ENCODE measurements at places on chromosomes 1 and 21.

GRCh38 chr21:9735421-9735961 lies 785.9 kb upstream of the TPTE start:
- H3K27me3 ChIP-seq: no peaks in the 10 kb centered on the region
- DNase-seq: no peak
- H3K4me1 ChIP-seq: no peaks in the 10 kb centered on the region
- no peaks in the 10 kb centered on the region for H3K36me3 ChIP-seq
- no peak overlapping the region for H3K27ac ChIP-seq

DNA sequence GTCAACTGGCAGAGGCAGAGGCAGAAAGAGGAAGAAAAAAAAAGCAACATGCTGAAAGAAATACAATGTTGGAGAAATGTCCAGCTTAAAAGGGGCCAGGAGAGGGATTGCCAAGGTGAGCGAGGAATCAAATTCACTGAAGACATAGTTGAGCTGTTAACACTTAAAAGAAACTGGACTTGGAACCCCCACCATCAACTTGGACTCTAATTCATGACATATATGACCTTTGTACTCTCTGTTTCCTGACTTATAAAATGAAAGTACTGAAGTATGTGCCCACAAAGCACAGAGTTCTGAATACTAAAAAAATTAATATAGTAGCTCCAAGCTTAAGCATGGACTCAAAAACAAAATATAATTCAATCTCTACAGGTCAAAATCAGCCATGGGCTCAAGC lies 16.1 kb downstream of the PRR9 start:
- H3K27me3 ChIP-seq: no peaks in the 10 kb centered on the region
- H3K4me3 ChIP-seq: no peak overlapping the region

DNA sequence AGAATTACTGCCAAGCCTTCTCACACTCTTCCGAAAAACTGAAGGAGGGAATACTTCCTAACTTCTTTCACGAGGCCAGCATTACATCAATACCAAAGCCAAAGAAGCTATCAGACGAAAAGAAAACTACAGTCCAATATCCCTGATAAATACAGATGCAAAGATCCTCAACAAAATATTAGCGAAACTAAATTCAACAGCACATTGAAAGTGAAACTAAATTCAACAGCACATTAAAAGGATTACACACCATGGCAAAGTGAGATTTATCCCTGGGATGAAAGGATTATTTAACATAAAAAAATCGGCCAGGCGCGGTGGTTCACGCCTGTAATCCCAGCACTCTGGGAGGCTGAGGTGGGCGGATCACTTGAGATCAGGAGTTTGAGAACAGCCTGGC lies 176.8 kb downstream of the FAF1 start:
- no peaks in the 10 kb centered on the region for H3K27me3 ChIP-seq
- peak overlapping the region; percentile 50 for H3K27ac ChIP-seq
- no peak for DNase-seq
- no peak overlapping the region for H3K4me3 ChIP-seq
- no peaks in the 10 kb centered on the region for H3K36me3 ChIP-seq

DNA sequence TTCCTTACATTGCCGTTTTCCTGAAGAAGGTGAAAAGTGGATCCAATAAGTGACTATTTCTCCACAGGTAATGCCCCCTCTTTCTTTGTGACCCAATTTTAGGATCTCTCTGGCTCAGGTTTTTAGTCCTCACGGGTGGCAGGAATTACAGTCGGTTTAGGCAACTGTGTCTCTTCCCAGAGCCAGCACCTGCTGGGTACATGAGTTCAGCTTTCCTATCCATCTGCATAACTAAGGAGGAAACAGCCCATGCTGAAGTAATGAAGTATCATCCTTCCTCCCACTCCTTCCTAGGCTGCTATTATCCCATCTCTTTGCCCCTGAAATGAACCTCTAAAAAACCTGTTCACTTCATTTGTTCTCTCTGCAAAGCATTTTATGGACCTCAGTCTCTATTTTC lies 544.6 kb downstream of the NEGR1 start:
- no peaks in the 10 kb centered on the region for H3K36me3 ChIP-seq
- no peak for DNase-seq
- no peaks in the 10 kb centered on the region for H3K4me1 ChIP-seq
- no peak overlapping the region for H3K4me3 ChIP-seq
- no peaks in the 10 kb centered on the region for H3K27me3 ChIP-seq

DNA sequence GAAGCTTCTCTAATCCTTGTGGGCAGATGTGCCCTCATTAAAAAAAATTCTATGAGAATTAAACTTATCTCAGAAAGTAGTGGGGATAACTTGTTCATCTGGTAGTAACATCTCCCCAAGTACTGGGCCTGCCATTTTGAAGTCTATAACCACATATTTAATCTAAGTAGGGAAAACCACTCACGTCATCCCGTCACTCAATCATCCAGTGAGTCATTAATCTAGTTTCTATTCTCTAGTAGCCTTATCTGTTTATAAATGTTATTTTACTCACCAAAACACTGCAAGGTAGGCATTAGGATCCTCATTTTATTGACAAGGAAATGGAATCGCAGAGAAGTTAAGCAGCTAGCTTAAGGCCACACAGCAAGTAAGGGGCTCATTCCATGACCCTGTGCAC lies 221.9 kb downstream of the ATG4C start:
- H3K27ac ChIP-seq: no peak overlapping the region
- DNase-seq: no peak
- no peak overlapping the region for H3K4me3 ChIP-seq
- H3K4me1 ChIP-seq: no peaks in the 10 kb centered on the region
- no peaks in the 10 kb centered on the region for H3K27me3 ChIP-seq

GRCh38 chr1:228768355-228769000 lies 33.2 kb downstream of the RHOU start:
- no peak overlapping the region for H3K4me3 ChIP-seq
- H3K27ac ChIP-seq: no peak overlapping the region
- no peak for DNase-seq

GRCh38 chr1:67031859-67032247 lies 22.1 kb downstream of the SLC35D1 start:
- H3K27me3 ChIP-seq: no peaks in the 10 kb centered on the region
- H3K4me1 ChIP-seq: no peaks in the 10 kb centered on the region
- no peak overlapping the region for H3K4me3 ChIP-seq
- no peak overlapping the region for H3K27ac ChIP-seq
- no peak for DNase-seq
- H3K36me3 ChIP-seq: peaks cover 4% of the 10 kb centered on the region

DNA sequence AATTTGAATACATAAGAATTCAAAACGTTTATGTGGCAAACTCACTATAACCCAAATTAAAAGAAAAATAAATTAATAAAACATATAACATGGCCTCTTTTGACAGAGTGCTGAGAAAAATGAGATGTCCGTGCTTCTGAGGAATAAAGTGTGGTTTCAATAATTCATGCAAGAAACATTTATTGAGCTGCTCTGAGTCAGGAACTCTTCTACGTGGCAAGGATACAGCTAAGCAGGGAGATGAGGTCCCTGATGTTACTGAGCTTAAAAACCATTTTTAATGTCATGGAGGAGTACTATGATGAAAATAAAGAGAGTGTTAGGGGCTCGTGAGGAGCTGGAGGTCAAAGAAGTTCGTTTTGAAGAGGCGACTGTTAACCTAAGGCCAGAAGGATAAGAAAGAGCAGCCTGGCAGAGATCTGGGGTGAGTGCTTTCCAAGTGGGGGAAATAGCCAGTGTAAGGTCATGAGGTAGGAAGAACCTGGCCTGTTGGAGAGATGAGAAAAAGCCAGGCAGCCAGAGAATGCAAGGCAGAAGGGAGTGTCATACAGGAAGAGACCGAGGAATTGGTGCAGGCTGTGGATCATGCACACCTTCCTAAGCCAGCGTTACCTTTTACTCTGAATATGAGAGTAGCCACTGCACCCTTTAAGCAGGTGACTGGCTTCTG lies 182.2 kb upstream of the DUSP10 start:
- H3K4me1 ChIP-seq: no peaks in the 10 kb centered on the region
- H3K27me3 ChIP-seq: no peaks in the 10 kb centered on the region
- H3K27ac ChIP-seq: no peak overlapping the region

DNA sequence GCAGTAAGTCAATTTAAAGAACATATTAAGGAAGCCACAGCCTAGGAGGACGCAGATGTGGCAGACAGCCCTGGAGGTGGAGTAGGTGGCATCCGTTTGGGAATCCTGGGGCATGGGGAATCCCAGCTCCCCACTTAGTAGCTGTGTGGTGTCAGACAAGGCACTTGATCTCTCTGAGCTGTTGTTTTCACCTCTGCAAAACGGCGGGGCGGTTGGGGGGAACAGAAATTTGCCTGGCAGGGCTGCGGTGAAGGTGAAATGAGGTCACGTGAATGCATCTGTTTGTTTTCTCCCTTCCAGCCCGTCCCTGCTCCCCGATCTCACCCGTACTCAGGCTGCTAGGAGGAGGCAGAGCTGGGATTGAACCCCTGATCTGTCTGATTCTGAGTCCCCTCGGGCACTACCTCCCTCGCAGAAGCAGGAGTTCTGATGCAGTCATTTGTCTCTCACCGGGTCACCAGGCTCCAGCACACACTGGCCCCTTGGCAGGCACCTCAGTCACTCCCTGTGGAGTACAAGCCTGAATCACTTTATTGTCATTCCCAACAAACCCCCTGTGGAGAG lies 2.2 kb upstream of the LAPTM5 start:
- no peak overlapping the region for H3K27ac ChIP-seq
- peaks cover 5% of the 10 kb centered on the region for H3K4me1 ChIP-seq
- DNase-seq: no peak
- no peaks in the 10 kb centered on the region for H3K36me3 ChIP-seq
- H3K4me3 ChIP-seq: no peak overlapping the region
- no peaks in the 10 kb centered on the region for H3K27me3 ChIP-seq

- no peak overlapping the region for H3K27ac ChIP-seq
- no peaks in the 10 kb centered on the region for H3K36me3 ChIP-seq
- no peak for DNase-seq
These were observed 6.4 kb upstream of the BRINP3 start for GRCh38 chr1:190484045-190484444.

GRCh38 chr1:34441259-34442069 lies 264.8 kb downstream of the C1orf94 start:
- H3K36me3 ChIP-seq: no peaks in the 10 kb centered on the region
- no peak for DNase-seq
- no peak overlapping the region for H3K27ac ChIP-seq
- H3K4me1 ChIP-seq: no peaks in the 10 kb centered on the region
- H3K27me3 ChIP-seq: no peaks in the 10 kb centered on the region

DNA sequence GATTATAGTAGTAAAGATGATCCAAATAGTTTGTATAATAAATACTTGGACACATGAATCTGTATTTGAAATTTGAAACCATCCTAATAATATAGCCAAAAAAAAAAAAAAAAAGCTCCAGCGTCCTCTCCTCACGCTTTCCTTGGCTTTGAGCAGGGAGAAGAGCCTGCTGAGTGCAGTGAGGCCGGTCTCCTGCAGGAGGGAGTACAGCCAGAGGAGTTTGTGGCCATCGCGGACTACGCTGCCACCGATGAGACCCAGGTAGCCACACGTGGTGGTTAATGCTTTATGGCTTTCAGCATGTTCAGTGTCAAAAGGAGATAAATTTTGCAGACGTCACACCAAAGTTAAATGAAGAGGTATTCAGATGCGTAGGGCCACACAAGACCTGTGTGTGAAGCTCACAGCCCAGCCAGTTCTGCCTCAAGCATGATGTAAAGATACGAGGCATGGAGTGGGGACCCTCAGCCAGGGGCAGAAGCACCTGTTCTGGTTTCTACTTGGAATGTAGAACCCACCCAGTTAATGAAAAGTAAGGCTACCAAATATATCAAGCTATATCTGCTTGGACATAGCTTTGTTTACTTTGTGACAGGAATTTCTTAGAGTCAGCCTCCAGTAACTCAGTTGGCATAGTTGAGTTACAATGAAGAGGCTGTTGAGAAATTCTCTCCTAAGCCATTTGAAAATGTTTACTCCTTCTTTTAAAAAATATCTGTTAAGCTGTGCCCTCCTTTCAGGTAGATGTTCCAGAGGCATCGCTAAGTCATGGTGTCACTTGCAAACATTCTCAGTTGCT lies 8.1 kb downstream of the PRMT2 start:
- peaks cover 5% of the 10 kb centered on the region for H3K36me3 ChIP-seq
- DNase-seq: no peak
- H3K4me3 ChIP-seq: no peak overlapping the region
- H3K27ac ChIP-seq: no peak overlapping the region
- no peaks in the 10 kb centered on the region for H3K4me1 ChIP-seq
- H3K27me3 ChIP-seq: no peaks in the 10 kb centered on the region

Data from breast epithelium (tissue), 4 donors.